ENCODE measurements at places on chromosomes 11 and 22.
A peak's percentile ranks its signal among the peaks of the same experiment; 100 is the strongest.

DNA sequence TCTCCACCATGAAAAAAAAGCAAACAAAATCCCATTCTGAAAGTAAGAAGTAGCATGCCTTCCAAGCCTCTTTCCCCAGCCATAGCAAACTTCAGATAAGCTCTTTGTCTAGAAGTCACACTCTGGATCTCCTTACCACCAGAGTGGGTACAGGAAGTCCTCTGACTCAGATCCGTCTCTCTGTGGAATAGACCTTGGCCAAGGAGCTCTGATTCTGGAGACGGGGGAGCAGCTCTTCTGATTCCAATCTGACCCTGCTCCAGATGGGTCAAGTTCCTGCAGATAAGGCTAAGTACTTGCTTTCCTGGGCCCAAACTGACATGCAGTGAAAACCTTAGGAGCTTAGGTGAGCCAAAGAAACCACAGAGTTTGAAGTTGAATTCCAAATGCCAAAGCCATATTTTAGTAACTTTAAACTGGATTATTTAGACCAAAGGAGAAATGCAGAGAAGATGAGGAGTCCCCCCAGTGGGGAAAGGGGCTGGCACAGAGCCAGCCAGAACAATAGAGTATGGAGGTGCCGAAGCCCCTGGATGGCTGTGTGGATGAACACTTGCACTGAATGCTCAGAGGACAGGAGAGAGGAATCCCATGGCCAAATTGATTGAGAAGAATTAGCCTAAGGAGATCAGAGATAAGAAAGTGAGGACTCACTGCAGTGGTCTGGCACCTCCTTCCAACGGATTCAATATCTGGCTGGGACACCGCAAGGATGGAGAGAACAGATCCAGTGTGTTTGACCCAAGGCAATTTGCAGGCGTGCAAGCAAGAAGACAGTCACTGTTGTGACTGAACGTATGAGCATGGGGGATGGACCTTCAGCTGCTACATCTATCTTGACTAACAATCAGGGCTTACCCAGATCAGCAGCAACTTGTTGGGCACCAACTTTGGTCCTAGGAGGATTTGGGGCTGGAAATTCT is 54.9 kb downstream of the ENDOD1 start:
- no peak for DNase-seq

DNA sequence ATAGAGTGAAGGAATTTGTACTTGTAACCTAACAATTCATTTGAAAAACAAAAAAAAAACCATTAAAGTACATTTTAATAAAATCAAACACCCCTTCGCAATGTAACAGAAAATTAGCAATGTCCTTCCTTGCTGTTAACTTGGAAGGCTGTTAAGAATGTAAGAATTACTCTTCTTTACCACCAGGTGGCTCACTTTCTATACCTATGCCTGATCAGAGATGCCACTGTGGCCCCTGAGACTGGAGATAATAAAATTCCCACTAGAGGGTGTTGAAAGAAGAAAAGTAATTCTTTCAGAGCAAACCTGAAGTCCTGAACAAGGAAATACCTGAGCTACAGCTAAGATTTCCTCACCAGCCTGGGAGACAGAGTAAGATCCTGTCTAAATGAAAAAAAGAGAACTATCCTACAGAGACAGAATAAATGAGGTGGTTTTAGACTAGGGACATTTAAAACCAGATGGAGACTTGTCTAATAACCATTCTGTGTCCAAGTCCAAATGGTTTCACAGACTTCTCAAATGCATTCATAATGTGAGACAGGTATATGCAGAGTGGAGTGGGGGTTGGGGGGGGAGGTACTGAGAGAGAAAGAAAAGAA is 1089.3 kb downstream of the FAM181B start:
- peak; percentile 23 for DNase-seq

DNA sequence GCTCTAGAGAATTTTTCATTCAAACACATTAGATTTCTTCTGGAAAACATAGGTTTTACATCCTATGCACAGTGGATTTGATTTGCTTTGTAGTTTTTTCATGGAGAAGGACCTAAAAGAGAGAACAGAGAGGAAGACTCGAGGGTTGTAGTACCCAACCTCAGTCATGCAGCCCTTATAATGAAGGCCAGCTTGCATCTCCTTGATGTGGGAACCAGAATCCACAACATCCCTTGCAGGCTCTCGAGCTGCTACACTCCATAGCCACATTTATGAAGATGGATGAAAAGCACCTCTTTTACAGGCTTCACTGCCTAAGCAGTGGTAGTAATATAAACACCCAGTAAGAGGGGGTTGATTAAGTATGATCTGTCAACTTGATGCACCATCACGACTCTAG is 9.5 kb upstream of the OR5B12 start:
- DNase-seq, result peak; percentile 6

DNA sequence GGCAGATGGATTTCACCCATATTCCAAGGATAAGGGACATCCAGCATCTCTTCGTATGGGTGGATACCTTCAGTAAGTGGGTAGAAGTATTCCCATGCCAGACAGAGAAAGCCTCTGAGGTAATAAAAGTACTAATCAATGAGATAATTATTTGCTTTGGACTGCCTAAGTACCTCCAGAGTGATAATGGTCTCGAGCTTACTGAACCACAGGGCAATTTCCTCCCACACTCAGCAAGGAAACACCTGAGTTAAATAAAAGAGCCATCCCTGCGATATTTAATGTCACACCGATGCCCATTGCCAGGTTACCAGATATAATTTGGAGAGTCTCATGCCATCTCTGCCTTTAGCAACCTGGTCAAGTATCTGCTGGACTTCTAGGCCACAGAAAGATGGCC is 70.6 kb upstream of the MPEG1 start:
- no peak for DNase-seq

DNA sequence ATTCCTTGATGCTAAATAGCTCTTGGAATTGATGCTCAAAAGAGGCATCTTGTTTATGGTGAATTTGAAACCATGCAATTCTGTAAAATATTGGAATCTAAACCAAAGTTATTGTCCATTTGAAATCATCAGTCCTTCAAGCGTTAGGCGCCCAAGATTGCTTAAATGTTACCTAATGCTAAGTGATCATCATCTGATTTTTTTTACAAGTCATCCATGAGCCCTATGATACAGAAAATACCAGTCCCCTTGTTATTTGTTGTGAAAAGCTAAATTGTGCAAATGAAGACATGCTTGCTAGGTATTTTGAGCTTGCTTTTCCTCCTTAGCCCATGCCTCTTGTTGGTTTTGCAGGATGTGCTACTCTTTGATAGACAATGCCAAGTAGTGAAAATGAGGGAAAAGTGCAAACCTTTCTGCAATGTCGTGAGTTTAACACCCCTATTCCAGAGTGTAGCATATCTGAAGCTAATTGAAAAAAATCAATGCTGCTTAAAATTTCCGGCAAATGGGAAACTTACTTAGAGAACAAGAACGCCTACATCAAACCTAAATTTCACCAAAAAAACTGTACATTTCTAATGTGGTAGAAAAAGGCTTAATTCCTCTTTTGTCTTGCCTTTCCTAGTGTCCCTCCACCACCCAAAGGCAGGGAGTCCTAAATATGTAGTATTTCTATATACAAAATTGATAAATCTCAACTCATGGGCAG is 1.9 kb downstream of the GRK3 start:
- no peak for DNase-seq

- no peak for DNase-seq
Measured at GRCh38 chr11:43503417-43503816, 144.7 kb downstream of the TTC17 start.

GRCh38 chr11:64239662-64240434 is 1.0 kb upstream of the FKBP2 start:
- no peak for DNase-seq

- peak; percentile 96 for DNase-seq
Measured at GRCh38 chr11:12556788-12557384, 117.3 kb upstream of the TEAD1 start.

DNA sequence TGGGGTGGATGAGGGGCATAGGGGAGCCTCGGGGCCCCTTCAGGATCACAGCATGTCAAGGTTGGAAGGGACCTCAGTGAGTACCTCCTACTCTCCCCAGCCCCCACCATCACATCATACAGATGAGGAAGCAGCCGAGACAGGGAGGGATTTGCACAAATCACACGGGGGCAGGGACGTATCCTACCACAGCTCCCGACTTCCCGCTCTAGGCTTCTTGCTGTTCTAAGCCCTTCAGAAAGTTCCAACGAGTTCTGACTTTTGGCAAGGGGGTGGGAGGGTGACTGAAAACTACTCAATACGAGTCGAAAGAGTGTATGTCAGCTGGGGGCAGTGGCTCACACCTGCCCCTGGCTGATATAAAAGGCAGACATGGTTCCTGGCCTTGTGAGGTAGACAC is 4.7 kb upstream of the RAD9A start:
- no peak for DNase-seq

- DNase-seq, result no peak
Measured at GRCh38 chr11:923691-924405, 1.8 kb upstream of the AP2A2 start.
